ENCODE measurements at places on chromosomes 1 and 21.
A peak's percentile ranks its signal among the peaks of the same experiment; 100 is the strongest.

DNA sequence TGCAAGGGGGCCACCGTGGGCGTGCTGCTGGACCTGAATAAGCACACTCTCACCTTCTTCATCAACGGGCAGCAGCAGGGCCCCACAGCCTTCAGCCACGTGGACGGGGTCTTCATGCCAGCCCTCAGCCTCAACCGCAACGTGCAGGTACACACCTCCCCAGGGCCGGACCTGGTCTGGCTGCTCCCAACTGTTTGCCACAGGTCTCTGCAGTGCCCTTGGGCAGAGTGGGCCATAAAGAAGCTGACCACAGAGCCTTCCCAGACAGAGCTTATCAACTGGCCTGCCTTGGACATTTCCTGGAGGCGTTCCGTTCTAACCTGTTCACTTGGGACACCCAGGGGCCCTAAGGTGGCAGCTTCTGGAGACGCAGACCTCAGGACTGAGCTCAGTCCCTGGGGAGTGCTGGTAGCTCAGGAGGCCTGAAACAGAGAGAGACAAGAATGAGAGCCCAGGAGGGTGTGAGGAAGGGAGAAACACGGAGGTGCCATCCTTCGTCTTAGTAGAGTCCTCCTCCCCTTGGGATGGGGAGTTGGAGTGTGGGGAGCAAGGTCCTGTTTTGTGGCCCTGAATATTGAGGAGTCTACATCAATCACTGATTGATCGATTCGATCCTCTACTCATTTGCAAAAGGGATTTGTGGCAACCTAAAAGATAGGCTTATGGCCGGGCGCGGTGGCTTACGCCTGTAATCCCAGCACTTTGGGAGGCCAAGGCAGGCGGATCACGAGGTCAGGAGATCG lies 27.0 kb upstream of the GNPAT start:
- DNase-seq, result no peak

DNA sequence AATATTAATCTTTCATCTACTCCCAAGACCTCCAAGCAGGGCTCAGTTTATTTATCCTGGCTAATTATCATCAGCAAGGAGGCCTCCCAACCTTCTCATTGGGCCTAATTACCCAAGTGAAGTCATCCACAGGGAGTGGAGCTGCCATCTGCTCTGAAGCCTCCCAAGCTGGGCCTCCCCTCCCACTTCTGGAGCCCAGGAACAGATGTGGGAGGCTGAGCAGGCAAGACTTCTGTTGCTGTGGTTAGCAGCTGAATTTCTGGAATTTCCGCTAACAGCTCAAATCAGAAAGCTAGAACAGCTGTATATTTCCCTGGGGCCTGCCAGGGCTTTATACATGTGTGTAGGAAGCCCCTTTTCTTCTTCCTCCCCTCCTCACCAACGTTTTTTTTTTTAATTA lies 127.5 kb downstream of the UCK2 start:
- peak; percentile 92 for DNase-seq

DNA sequence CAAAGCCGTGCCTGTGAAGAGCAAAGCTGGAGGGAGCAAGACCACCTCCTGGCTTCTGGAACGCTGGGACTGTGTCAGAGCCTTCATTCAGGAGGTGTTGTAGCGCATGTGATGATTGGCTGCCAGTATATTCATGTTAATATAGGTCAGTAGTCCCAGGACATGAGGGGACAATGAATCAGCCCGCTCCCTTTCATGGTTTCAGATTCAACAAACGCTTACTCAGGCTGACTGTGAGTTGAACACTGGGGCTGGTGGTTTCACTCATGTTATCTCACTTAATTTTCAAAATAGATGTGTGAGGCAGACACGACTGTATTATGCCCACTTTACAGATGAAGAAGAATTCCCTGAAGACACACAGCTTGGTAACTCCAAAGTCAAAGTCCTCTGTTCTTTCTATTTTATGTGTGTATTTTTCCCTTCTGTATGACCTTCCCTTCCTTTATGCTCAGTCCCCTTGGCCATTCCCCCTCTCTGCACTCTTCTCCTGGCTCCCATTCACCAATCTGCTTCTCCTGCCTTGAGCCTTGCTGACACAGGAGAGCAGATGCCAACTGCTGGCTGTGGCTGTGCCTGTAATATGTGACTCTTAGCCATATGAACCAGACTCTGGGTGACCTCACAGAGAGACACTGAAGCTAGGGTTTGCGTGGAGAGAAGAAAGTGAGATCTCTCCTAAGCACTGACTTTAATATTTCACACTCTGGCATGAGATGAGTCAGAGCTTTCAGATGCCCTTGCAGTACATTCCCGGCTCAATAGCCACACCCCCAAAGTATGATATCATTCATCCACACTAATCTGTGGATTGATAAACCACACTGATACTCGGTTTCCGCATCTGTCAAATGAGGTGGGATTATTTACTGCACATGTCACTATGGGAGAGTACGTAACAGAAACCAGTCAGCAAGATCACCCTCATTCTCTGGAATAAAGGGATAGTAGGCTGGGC lies 31.4 kb upstream of the KIRREL1 start:
- no peak for DNase-seq

DNA sequence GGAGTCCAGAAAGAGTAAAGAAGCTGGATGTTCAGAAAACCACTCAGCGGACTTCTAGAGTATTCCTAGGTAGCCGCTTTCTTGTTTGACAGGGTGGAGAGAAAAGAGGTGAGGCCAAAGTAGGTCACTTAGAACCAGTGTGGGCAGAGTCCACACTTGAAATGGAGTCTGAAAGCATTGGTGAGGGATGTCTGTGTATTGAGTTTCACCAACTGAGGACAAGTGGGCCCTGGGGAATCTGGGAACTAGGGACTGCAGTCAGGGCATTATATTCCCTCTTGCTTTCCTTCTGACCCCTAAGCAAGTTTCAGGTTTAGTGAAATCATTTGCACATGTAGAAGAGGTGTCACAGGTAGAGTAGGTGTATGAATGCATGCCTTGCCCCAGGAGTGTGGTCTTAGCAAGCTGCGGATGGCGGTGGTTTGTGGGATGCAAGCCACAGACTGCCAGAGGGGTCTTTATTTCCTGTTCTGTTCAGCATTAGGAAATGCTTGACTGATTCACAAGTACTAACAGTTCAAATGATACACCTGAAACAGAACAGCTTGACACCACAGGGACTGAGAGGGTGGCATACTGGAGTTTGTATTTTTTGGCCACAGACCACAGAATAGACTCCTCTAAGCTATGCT lies 1.1 kb upstream of the GNG12 start:
- DNase-seq, result no peak

DNA sequence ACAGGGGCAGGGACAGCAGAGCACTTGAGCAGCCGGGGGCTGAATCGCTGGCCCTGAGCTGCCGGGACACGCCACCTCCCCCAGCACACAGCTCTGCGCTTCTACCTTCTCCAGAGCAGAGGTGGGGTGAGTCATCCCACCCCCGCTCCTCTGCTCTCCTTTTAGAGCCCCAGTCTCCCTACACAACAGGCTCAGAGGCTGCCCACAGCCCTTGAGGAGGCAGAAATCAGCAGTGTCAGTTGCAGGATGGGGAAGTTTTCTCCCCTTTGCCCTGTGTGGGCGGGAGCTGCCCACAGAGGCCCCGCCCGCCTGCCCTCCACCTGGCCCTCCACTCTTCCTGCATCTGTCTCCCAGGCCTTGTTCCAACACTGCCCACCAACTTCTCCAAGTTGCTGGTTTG lies 94.6 kb downstream of the STUM start:
- no peak for DNase-seq

- DNase-seq, result no peak
These were observed 29.3 kb upstream of the COL6A2 start for GRCh38 chr21:46068516-46069079.

- DNase-seq, result no peak
These were observed 11.0 kb downstream of the DLGAP3 start for GRCh38 chr1:34918386-34918976.

GRCh38 chr1:235808223-235808622 lies 58.5 kb downstream of the LYST start:
- DNase-seq, result no peak

DNA sequence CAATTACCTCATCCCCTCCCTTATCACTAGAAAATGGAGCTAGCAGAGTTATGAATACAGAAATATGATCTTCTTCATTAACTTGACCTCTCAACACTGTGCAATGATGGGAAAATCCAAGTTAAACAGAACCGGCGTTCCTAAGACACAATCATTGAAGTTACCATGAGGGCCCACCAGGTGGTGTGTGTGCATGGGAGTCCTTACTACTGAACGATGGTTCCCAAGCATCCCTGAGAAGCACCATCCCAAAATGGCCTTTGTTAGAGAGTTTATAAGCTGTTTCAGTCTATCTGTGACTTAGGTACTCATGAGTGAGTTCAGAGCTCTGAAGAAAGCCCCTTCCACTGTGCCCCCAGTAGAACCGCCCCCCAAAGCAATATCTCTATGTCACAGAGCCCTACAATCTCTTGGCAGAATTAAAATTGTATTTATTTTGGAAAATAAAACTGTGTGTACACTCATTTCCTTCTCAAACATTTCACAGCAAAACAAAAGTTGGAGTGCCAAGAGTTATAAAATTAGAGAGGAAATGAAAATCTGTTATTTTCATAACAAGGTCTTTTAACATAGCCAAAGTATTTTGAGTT lies 56.8 kb downstream of the PLD5 start:
- no peak for DNase-seq

DNA sequence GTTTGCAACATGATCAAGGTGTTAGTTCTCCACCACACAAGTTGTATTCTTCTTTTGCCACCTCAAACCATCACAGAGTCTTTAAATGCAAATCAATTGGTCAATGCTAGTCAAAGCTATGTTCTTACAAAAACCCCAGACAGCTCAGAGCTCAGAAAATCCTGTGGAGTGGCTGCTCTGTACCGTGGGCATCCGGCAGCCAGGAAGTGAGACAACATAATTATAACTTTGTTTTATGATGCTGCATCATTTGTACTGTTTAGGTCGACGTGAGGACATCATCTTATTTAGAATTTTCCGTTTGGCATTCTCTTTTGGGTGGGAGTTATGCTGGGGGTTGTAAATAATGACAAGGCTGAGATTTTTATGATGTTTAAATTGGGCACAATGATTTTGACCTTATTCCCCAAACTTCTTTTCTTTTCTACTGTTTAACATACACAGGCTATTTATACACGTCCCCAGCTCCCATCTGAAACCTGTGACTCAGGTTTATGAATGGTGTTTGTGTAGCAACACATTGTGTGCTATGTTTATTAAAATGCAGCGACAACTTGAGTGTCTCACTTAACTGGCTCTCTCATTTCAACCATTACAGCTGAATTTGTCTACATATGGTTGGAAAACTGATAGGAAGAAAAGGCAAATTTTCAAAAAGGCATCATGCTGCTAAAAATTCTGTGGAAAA lies 124.0 kb downstream of the CNIH3 start:
- no peak for DNase-seq

- DNase-seq, result no peak
These were observed 1.7 kb upstream of the COL18A1 start for GRCh38 chr21:45403133-45403824.

DNA sequence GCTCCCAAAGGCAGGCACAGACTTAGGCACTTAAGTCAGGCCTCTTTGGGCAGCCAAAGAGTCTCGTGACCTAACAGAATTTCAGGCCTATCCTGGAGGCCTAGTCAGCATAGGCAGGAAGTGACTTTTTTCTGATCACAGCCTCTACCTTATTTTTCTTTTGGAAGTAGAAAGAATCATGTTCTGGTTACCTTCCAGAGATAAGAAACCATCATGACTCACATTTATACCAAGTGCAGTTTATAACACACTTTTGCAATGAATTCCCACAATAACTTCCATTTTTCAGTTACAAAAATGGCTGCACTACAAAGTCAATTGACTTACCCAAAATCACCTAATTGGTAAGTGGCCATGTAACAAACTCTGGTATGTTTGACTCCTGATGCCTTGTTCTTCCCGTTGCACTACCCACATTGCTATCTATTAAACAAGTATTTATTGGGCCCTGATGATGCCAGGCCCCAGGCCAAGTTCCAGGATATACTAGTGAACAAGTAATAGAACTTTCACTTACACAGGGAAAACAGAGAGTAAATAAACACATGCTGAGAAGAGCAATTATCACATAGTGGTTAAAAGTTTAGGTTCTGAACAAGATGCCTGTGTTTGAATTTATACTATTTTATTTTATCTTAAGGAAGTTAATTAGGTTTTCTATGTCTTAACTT lies 74.3 kb downstream of the SH3GLB1 start:
- no peak for DNase-seq

GRCh38 chr1:241473026-241473425 lies 46.5 kb downstream of the FH start:
- DNase-seq, result no peak

GRCh38 chr1:113048064-113048463 lies 24.9 kb upstream of the LRIG2 start:
- no peak for DNase-seq

DNA sequence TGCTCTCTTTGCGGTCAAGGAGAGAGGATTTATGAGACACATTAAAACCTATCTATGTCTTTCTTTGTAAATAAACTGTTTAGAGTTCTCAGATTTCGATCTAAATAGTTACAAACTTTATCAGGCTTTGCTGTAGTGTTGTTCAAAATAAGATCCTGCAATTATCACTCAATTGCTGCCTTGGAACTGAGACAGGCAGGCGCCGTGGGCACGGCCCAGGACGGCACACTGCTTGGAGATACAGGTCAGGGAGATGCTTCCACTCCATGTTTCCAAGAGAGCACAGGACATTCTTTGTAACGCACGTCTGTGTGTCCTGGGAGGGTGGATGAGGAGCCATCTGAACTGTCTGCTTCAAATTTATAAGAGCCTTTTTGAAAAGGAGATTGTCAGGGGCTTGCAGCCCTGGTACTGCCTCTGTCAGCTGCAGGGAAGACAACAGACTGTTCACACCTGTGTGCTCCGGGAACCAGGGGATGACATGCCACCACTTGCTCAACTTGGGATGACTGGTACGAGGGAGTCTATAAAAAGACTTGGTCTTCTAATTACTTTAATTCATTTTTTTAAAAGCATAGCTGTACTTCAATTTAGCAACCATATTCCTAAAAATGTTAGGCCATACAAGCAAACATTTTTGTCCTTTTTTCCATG lies 472.9 kb upstream of the RUNX1 start:
- no peak for DNase-seq

- no peak for DNase-seq
These were observed 841.2 kb upstream of the ADGRL4 start for GRCh38 chr1:79847700-79848099.

GRCh38 chr1:185645162-185645640 lies 89.0 kb upstream of the HMCN1 start:
- DNase-seq, result no peak

DNA sequence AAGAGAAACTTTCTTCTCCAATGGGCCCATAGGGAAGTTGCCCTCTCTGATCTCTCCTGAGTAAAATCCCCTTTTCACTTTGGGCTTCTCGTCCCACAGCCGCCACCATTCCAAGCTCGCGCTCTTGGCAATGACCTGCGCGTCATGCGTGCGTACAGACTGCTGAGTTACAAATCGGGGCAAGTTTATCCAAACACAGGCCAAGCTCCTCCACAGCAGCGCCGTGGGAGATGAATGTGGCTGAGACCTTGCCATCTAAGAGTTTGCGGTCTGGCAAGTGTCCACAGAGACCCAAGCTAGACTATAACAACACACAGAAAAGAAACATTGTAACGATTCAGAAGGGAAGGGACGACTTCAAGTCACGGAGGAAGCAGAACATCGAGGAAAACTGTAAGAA lies 116.3 kb upstream of the SOD1 start:
- DNase-seq, result no peak

GRCh38 chr1:18970762-18971161 lies 14.3 kb upstream of the IFFO2 start:
- no peak for DNase-seq

Data from DMS 273 treated with DMSO at 0.1 percent for 48 hours (cell line).